ENCODE measurements at places on chromosomes 5 and 9. TPM values are rescaled to one million over a fixed set of nuclear protein-coding genes. Genes with fewer than 3 reads are reported as not detected.

Gene ABCA1
- 0.15 TPM for total RNA-seq

- no peaks in the 10 kb centered on the region for H3K27me3 ChIP-seq
- no peak for DNase-seq
- no peak overlapping the region for H3K4me3 ChIP-seq
- no peaks in the 10 kb centered on the region for H3K36me3 ChIP-seq
- no peak overlapping the region for H3K27ac ChIP-seq
- H3K4me1 ChIP-seq: no peaks in the 10 kb centered on the region
These were observed 24.7 kb upstream of the RXRA start for GRCh38 chr9:134301387-134302129.

GRCh38 chr5:135876146-135876545 is 19.5 kb downstream of the IL9 start:
- no peak for DNase-seq
- H3K27me3 ChIP-seq: no peaks in the 10 kb centered on the region
- H3K4me1 ChIP-seq: peaks cover 9% of the 10 kb centered on the region
- no peaks in the 10 kb centered on the region for H3K36me3 ChIP-seq
- no peak overlapping the region for H3K4me3 ChIP-seq

Gene GNPDA1
- total RNA-seq: 60.9 TPM

Gene WDR38
- not detected for total RNA-seq
